Stimulated activated CD8-positive, alpha-beta memory T cell treated with anti-CD3 and anti-CD28 coated beads, Interleukin-7, amount 100 ng/mL, for 24 hours (primary cell): ENCODE measurements at places on chromosomes 7 and 10.

DNA sequence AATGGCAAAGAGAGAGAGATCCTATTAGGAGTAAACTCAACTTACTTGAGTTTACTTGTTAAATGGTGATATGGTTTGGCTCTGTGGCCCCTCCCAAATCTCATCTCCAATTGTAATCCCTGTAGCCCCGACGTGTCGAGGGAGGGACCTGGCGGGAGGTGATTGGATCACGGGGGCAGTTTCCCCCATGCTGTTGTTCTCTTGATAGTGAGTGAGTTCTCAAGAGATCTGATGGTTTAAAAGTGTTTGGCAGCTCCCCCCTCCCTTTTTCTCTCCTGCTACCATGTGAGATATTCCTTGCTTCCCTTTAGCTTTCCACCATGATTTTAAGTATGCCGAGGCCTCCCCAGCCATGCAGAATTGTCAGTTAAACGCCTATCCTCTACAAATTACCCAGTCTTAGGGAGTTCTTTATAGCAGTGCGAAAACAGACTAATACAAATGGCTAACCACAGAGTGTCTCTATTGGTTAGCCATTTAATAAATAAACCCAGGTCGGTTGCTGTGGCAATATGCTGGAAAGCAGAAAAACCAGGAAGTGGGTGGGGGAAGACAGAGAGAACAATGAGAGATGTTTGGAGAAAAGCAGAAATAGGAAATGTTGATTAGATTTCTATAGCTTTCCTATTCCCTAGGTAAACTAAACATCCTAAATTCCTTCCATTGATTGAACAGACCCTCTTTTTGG is 3.0 kb upstream of the STMP1 start:
- no peak for DNase-seq

DNA sequence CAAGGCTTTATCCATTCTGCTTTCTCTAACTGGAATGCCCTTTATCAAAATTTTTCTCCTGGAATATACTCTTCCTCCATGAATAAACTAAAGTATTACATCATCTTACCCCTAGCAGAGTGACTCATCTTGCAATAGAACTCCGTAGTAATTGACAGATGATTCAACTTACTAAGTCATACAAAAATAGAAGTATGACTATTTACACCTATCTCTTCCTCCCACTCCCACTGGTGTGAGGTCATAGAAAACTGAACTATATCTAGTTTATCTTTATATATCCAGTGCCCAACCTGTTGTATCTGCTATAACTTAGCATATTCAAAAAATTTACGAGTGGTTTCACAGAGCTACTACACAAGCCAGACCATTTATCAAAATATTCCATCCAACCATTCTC is 26.1 kb downstream of the ABCB1 start:
- DNase-seq, result no peak

DNA sequence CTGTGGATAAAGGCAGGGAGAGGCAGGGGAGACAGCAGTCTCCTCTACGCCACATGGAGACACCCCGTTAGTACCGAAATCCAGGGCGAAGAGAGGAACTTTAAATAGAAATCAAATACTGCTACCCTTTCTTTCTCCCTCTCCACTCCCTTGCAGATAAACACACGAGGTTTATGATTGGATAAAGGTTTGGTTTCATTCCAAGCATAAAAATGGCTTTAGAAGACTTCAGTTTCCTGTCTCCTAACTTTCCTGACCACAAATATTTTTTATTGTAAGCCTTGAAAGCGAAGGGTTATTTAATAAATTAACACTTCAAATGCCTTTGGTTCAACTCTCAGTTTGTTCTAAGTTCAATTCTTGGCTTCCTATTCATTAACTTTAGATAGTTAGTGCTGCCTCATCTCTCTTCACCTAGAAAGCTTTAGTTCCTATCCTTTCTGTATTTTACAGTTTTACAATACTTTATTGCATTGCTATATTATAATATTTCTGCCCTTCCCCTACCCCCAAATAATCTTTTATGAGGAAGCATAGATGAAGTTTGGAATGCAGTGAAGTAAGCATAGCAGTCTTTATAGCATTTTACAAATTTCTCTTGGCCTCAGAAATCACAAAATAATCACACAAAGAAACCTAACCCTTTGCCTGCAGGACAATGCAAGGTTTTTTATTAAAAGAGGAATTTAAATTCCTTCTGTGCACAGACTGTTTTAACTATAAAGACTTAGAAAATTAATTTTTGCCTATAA is 31.5 kb upstream of the ARID5B start:
- DNase-seq, result no peak

GRCh38 chr10:66307826-66308225 is 618.0 kb upstream of the LRRTM3 start:
- DNase-seq, result no peak

GRCh38 chr7:148540041-148540738 is 50.4 kb upstream of the C7orf33 start:
- no peak for DNase-seq
